ENCODE measurements at places on chromosomes 4 and X.

GRCh38 chrX:55118574-55118973 lies 29.8 kb downstream of the PAGE2 start:
- peak; percentile 5 for DNase-seq

DNA sequence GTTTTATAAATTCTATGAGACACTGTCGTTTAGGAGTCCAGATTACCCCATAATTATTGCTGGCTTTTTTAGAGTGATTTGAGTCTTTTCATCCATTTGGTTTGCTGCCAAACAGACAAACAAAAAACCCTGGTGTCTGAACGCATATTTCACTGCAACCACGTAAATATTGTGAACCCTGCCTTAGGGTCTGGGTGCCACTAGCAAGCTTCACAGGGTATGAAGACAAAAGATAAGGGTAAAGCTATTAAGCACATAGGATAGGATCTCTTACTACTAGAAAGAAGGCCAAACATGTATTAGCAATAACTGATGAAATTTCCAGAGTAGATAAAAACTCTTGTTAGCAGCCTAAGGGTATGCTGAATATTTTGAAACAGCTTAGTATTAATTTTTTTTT lies 143.3 kb downstream of the BANK1 start:
- no peak for DNase-seq

DNA sequence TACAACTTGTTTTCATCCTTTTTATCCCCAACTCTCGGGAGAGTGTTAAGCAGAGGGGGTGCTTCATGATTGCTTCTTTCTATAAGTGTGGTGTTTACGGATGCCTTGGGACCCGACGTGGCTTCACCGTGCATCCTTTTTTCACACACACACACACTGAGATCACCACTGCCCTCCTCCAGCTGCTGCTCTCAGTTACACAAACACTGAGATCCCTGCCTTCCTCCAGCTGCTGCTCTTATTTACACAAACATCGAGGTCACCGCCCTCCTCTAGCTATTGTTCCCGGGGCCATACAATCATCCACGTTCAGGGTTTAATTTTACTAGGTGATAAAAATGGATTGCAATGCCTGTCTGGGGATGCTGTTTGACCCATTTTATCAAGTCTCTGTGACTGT lies 155.4 kb upstream of the FAM9B start:
- no peak for DNase-seq

DNA sequence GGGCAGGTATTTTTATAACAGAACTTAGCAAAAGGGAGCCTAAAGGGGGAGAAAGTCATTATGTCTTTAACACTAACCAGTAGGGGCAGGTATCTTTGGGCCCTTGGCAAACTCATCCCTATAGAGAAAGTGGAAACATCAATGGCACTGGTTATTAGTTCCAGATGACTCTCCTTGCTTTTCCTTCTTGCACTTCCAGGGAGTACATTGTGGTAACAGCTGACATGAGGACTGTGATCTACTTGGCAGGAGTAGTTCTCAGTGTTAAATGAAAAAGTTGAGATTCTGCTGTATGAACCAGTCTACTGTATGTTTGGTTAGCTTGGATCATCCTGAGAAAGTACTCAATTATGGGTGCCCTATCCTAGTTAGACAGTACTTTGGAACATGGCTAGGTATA lies 93.6 kb downstream of the ATXN3L start:
- DNase-seq, result no peak

- DNase-seq, result no peak
These were observed 246.8 kb downstream of the QDPR start for GRCh38 chr4:17265139-17265538.

DNA sequence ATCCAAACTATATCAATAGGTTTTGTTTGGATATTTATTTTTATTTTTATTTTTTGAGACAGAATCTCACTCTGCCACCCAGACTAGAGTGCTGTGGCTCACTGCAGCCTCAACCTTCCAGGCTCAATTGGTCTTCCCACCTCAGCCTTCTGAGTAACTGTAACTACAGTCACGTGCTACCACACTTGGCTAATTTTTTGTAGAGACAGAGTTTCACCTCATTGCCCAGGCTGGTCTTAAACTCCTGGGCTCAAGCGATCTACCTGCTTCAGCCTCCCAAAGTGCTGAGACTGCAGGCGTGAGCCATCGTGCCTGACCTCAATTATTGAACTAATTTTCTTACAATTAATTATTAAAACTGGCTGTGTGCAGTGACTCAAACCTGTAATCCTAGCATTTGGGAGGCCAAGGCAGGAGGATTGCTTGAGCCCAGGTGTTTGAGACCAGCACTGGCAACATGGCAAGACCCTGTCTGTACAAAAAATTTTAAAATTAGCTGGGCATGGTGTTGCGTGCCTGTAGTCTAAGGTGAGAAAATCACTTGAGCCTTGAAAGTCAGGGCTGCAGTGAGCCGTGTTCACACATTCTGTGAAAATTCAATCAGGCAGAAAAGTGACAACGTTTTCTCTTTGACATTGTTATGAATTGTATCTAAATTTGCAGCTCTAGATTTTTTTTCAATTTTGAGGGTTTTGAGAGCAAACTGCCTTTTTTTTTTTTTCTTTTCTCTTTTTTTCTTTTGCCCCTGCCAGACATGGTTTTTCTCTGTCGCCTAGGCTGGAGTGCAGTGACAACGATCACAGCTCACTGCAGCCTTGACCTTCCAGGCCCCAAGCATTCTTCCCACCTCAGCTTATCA lies 66.0 kb downstream of the UBE2K start:
- DNase-seq, result no peak

GRCh38 chr4:177051473-177052060 lies 258.1 kb upstream of the NEIL3 start:
- peak; percentile 1 for DNase-seq

DNA sequence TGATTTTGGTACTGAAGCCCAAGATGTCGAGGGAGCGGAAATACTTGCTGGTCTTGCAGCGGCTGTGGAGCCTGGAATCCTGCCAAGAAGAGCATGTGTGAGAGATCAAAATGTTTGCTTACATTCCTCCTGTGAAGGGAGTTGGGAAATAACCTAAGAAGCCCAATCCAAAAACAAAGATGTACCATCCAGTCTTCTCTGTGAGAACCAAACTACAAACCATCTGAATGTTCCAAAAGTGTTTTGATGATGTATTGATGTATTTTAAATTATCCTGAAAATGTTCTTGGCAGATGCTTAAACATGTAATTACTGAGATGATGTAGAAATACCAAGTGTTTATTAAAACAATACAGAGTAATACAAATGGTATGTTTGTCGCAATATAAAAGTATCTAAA lies 10.1 kb upstream of the ADH1A start:
- no peak for DNase-seq

GRCh38 chrX:153909024-153909979 lies 4.8 kb downstream of the AVPR2 start:
- no peak for DNase-seq

GRCh38 chr4:10599574-10599973 lies 85.0 kb downstream of the CLNK start:
- no peak for DNase-seq

GRCh38 chrX:12981880-12982279 lies 7.0 kb downstream of the TMSB4X start:
- no peak for DNase-seq

DNA sequence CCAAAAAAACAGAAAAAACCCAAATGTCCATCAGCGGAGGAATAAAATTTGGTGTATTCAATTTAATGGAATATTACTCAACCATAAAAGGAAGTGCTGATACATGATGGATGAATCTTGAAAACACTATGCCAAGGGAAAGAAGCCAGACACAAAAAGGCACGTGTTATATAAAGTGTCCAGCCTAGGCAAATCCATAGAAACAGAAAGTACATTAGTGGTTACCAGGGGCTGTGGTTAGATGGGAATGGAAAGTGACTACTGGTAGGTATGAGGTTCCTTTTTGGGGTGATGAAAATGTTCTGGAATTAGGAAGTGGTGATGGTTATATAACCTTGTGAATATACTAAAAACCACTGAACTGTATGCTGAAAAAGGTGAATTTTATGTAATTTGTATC lies 3.5 kb upstream of the CDKL2 start:
- no peak for DNase-seq

GRCh38 chr4:134862116-134862515 lies 660.5 kb upstream of the PABPC4L start:
- DNase-seq, result no peak

DNA sequence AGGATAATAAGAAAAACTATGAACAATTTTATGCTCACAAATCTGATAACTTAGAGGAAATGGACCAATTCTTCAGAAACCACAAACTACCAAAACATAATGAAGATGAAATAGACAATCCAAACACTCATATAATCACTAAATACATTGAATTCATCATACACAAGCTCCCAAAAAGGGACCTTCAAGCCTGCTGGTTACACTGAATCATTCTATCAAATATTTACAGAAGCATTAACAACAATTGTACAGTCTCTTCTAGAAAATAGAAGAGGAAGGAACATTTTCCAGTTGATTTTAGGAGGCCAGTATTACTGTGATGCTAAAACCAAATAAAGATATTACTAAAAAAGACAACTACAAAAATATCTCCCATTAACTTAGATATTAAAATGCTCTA lies 88.3 kb downstream of the IL15 start:
- no peak for DNase-seq

DNA sequence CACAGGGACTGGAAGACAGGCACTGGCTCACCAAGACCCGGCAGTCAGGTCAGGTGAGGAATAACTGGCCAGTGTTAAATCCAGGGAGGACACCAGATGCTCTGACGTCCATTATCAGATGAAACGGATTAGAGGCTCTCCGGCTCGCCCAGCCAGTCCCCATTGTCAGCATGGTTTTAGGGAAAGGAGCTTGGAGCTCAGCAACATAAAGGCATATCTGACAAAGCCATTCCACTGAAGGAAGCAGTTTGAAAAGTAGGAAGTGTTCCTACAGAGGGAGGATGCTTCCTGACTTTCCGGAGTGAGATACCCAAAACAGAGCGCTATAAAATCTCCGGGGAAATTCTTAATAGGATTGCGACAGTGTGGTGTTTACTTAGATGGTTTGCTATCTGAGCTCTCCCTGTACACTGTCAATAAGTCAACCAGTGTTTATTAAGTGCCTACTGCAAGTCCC lies 14.8 kb downstream of the NDNF start:
- no peak for DNase-seq

GRCh38 chrX:37641859-37642258 lies 43.7 kb upstream of the XK start:
- DNase-seq, result no peak

- no peak for DNase-seq
These were observed 56.2 kb downstream of the SMIM20 start for GRCh38 chr4:25970226-25970675.

DNA sequence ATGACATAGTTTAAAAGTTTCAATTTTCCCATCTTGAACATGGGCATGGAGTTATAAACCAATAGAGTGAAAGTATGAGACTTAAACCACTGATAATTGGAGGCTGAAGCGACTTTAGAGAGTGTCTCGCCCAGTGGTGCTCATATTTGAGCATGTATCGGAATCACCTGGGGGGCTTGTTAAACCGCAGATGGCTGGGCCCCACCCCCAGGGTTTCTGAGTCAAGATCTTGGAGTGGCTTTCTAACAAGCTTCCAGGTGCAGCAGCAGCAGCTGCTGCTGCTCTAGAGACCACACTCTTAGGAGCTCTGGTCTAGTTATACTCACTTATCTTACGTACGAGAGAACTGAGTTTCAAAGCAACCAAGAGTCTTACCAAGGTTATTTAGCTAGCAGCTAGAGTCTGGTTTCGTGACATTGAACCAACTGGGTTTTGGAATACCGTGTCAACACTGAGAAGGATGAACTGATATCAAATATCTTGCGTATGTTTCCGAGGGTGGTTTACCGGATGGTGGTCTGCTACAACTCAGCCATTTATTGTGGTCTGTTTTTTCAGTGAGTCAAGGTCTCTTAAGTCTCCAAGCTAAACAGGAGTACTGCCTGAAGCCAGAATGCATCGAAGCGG lies 5.9 kb downstream of the PHEX start:
- no peak for DNase-seq

DNA sequence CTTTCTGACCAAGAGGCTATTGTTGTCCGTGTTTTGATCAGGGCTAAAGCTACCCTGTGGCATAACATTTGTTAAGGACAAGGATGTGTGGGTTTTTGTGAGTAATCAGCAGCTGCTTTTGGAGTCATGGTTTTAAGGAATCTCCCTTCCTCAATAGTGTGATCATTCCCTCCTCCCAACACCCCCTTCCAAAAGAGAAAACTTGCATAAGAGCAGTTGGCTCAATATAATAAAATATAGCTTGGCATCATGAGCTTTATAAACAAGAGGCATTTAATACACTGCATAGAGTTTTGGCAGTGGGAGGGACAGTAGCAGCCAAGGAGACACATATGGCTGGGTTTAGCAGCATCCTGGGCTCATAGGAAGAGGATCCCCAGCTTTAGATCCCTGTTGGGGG lies 84.7 kb downstream of the NHS start:
- DNase-seq, result no peak

DNA sequence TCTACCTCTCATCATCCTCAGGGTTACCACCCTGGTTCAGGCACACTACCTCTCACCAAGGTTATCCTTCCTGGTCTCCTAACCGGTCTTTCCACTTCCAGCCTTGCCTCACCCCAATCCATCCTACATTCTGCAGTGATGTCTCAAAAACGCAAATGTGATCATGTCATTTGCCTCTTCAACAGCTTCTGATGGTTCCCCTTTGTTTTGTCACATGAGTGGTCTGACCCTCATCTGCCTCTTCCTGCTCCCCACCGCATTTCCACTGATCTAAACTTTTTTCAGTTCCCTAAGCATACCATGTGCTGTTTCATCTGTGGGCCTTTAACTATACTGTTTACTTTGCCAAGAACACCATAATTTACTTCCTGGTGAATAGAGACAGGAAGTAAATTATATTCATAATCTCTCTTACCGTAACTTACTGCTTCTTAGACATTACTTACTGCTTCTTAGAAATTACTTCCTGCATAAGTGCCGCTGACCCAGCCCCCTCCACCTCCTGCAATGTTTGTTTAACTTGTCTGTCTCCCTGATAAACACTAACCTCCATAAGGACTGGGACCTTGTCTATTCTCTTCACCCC lies 27.1 kb upstream of the NSUN7 start:
- DNase-seq, result peak; percentile 11
